CD4-positive, alpha-beta T cell treated with Interleukin-6 at 100 ng/mL for 8 hours (primary cell): ENCODE measurements at places on chromosomes 2 and 18.

GRCh38 chr2:162072181-162072702 is 1.8 kb downstream of the DPP4 start:
- DNase-seq, result no peak

GRCh38 chr2:105671156-105671555 is 73.6 kb upstream of the NCK2 start:
- DNase-seq, result no peak

DNA sequence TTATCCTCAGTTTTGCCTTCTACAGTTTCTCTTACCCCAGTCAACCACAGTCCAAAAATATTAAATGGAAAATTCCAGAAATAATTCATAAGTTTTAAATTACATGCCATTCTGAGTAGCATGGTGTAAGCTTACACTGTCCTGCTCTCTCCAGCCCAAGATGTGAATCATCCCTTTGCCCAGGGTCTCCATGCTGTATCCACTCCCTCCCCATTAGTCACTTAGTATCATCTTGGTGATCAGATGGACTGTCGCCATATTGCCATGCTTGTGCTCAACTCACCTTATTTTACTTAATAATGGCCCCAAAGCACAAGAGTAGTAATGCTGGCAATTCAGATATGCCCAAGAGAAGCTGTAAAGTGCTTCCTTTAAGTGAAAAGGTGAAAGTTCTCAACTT is 18.5 kb upstream of the CCNT2 start:
- no peak for DNase-seq

DNA sequence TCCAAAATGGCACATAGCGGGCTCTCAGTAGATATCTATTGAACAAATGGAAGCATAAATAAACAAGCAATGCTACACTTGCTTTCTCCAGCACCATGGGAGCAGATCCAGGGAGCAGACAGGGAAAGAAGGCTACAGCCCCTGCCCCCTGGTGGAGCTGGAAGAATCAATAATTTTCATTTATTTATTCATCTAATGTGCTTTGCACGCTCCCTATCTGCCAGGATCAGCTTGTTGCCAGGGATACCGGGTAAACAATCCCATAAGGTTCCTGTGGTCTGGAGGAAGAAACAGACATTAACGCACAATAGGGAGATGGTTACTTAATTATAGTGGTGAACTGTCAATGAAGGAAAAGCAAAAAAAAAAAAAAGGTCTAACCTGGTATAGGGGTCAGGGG is 40.1 kb upstream of the CLASP1 start:
- no peak for DNase-seq

GRCh38 chr2:218395456-218395825 is 4.2 kb upstream of the CTDSP1 start:
- DNase-seq, result no peak

DNA sequence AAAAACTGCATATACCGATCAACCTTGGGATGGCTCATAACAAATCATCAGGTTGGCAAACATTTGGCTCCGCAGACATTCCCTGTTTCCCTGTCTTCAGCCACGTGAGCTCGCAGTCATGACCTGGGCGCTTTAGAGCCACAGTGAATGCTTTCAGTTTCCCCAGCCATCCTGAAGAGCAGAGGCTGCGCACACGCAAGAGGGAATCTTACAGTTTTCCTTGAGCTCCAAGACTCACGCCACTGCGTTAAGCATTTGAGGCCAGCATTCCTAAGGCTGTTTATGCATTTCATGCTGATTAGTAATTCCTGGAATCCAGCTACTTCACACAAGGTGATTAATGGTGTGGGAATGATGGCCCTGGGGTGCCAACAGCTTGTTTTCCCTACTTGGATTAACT is 95.1 kb downstream of the MTCL1 start:
- no peak for DNase-seq

- no peak for DNase-seq
Observed at GRCh38 chr2:102083393-102083703, 59.2 kb upstream of the IL1R1 start.
